ENCODE measurements at places on chromosomes 5 and 9. TPM values are rescaled to one million over a fixed set of nuclear protein-coding genes. Genes with fewer than 3 reads are reported as not detected.

The TLR4 gene
- total RNA-seq: 0.27 TPM

The PLAA gene
- total RNA-seq: 78.3 TPM

The ADAMTS6 gene
- total RNA-seq: 1.0 TPM

- peaks cover 46% of the 10 kb centered on the region for H3K27me3 ChIP-seq
- no peaks in the 10 kb centered on the region for H3K4me1 ChIP-seq
- H3K27ac ChIP-seq: no peak overlapping the region
- DNase-seq: peak; percentile 69
- H3K36me3 ChIP-seq: no peaks in the 10 kb centered on the region
Measured at GRCh38 chr9:112921549-112921948, 30.9 kb upstream of the SLC46A2 start.

GRCh38 chr5:124289130-124289529, 457.3 kb downstream of the ZNF608 start:
- peaks cover 8% of the 10 kb centered on the region for H3K4me1 ChIP-seq
- no peak for DNase-seq
- no peaks in the 10 kb centered on the region for H3K36me3 ChIP-seq
- H3K27ac ChIP-seq: no peak overlapping the region
- H3K27me3 ChIP-seq: no peaks in the 10 kb centered on the region

GRCh38 chr9:120654272-120654671, 60.0 kb downstream of the MEGF9 start:
- H3K27ac ChIP-seq: no peak overlapping the region
- no peak overlapping the region for H3K4me3 ChIP-seq
- no peaks in the 10 kb centered on the region for H3K4me1 ChIP-seq
- H3K36me3 ChIP-seq: no peaks in the 10 kb centered on the region

Data from GM23338 (cell line).